ENCODE measurements at places on chromosomes 5 and 9. TPM values are rescaled to one million over a fixed set of nuclear protein-coding genes. Genes with fewer than 3 reads are reported as not detected.

The WWC1 gene
- 104 TPM for polyA plus RNA-seq

The SHB gene
- 13.8 TPM for polyA plus RNA-seq

- no peak for DNase-seq
Observed at GRCh38 chr9:75892216-75892911, 1.9 kb downstream of the PCSK5 start.

DNA sequence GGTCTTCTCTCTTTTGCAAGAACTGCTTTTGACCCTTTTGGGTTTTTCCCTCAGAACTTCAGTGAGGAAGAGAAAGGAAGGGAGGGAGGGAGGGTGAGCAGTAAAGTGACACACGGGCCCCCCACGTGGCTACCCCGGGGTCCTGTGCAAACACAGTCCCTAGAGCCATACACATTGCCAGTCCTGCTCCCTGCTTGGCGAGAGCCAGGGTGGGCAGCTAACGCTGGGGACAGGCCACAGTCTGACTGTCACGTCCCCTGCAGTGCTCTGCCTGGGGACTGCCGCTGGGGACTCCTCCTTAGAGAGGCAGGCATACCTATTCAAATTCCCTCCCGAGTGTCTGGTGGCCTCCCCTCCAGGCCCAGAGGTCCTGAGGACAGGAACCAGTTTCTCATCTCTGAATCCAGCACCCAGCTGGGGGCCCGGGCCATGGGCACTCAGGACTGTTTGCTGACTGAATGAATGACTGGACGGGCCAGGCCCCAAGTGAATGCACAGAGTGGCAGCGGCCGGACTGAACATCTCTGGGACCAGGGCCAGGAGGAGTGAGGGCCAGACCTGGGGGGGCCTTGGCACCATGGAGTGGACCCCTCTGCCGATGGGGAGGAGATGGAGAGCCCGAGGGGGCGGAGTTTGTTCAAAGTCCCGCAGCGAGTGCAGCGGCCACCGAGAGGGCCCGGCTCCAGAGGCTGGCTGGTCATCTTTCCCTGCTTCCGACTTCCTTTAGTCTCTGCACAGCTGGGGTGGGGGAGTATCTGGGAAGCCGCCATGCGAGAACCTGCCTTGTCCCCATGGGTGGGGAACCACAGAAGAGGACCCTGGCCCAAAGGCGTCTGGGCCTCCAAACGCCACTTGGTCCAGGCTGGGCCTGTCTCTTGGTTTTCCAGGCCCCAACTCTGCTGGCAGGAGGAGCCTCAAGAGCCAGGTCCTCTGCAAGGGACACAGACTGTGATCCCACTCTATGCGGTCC is 5.8 kb downstream of the CCDC187 start:
- DNase-seq = no peak

All from renal cortex interstitium (tissue), 15 donors.